EH (cell line): ENCODE measurements at places on chromosomes 2 and 18.
A peak's percentile ranks its signal among the peaks of the same experiment; 100 is the strongest.

- peak; percentile 86 for DNase-seq
These were observed 540 bp upstream of the RAB10 start for GRCh38 chr2:26033270-26033817.

- no peak for DNase-seq
These were observed 106.9 kb upstream of the CBLN2 start for GRCh38 chr18:72651033-72651432.

DNA sequence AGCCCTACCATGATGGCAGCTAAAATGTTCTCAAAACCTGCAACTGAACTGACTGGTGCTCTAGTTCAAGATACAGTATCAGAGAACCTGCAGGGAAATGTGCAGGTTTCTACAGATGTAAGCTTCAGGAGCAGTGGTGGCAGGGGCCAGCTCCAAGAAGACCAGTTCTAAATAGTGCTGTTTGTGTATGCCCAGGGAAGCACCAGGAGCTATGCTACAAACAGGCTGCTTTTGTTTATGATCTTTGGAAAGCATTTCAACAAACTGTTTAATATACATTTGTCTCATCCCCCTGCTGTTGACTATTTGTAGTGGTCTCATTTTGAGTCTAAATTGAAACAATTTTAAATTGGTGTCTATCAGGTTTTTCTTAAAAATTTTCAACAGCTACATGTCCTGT is 20.7 kb downstream of the FZD5 start:
- DNase-seq = no peak

DNA sequence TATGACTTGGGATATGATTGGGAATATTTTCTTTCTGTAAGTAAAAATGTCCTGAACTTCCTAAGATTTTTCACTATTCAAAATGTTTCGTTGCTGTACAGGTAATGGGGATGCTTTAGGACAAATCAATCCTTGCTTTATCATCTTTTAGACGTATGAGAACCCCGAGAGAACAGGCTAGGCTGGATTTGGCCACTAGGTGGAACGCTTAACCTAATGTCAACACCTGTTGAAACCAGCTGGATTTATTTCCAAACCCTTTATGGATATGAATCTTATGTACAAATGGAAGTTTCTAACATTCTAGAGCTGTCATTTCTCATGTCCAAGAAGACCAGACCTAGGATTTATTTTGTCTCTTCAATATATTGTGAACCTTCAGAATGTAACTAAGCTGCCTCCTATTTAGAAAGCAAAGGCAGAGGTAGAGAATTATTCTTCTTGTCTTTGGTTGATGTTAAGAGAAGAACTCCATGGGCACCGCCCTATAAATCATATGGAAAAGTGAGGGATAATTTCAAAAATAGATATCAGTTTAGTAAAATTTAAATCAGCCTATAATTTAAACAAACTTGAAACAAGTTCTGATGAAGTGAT is 96.7 kb downstream of the PMAIP1 start:
- DNase-seq = peak; percentile 63

DNA sequence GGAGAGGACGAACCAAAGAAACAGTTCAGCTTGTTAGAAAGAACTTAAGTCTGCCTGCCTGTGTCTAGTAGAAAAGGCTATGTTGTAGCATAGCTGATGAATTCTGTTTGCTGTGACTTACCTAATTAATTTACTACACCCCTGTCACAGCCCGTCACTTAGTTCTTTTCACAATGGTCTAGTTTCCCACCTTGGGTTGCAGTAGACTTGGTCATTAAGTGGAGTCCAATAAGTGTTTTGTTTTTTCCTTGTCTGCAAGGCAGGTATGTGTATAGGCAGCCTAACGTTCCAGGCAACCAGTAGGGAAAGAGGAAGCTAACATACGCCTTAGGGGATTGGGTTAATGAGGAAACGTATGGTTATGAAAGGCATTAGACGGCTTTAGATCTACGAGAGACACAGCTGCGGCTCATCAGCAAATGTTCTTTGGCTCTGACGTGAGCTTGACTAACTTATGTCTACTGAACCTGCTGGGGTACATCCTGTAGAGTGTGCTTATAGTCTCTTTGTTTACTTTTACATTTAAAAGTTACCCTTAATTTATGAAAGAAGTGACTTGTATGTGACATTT is 180.1 kb downstream of the PRPF40A start:
- no peak for DNase-seq

GRCh38 chr2:155372969-155373368 is 674.5 kb downstream of the KCNJ3 start:
- DNase-seq = peak; percentile 18

GRCh38 chr18:59730896-59731295 is 33.7 kb upstream of the CCBE1 start:
- no peak for DNase-seq

GRCh38 chr2:130160131-130160530 is 15.2 kb upstream of the CCDC74B start:
- DNase-seq = no peak
